Naive B cell (primary cell): ENCODE measurements at places on chromosomes 3 and 15.

- DNase-seq, result no peak
Measured at GRCh38 chr3:185549122-185549521, 3.3 kb downstream of the LIPH start.

- DNase-seq, result no peak
Measured at GRCh38 chr3:43341788-43342187, 55.4 kb downstream of the SNRK start.

- DNase-seq, result no peak
Measured at GRCh38 chr3:29577250-29577649, 296.4 kb downstream of the RBMS3 start.

DNA sequence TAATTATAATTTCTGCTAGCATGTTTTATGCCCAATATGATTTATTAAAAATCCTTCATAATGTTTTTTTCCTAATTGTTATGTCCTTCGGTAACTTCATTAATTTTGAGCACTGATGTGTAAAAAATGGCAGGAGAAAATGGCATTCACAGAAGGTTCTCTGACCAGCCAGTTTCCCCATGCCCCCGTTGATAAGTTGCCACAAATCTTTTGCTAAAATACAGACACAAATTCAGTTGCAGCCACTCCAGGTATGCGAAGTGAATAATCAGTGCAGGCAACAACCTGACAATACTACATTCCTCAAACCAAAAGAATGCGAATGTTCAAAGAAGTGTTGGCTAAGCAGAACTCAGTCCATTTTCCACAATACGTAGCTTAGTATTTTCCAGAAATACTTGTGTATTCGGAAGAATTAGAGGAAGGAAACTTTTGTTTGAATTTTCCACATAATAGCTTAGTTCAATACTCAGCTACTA is 32.7 kb downstream of the CHL1 start:
- no peak for DNase-seq

GRCh38 chr15:90376789-90377188 is 11.3 kb upstream of the IQGAP1 start:
- DNase-seq, result no peak

DNA sequence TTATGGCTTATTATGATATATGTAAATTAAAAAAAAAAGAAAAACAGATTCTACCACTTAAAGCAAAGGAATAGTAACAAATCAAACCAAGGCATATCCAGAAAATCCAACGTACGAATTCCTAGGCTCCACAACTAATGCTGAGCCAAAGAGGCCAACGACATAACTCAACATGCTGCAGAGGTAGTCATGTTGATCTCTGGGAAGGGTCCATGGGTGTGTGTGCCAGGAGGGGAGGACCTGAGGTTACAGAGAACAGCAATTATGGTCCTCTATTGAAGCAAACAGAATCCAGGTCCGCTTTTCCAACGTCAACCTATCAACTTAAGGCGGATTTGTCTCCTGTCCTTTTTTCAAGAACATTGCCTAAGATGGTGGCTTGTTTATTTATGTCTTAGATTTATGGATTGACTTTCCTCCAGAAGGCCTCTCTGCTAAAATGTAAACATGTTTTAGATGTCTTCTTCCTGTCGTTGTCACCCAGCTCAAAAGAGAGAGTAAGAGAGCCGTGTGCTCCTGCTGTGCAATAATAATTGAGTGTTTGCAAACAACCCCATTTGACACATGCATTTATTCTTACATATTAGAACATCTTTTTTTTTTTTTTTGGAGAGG is 20.4 kb downstream of the NANOGP8 start:
- DNase-seq, result no peak
